ENCODE measurements at places on chromosomes 4 and X. TPM values are rescaled to one million over a fixed set of nuclear protein-coding genes. Genes with fewer than 3 reads are reported as not detected.
A peak's percentile ranks its signal among the peaks of the same experiment; 100 is the strongest.

MAP3K15 gene
- 0.71 TPM for polyA plus RNA-seq

- DNase-seq, result peak; percentile 90
- H3K4me1 ChIP-seq, result no peaks in the 10 kb centered on the region
- peaks cover 21% of the 10 kb centered on the region for H3K27me3 ChIP-seq
- peak within 1 kb of the TSS; percentile 71 for H3K27ac ChIP-seq
- H3K36me3 ChIP-seq, result no peaks in the 10 kb centered on the region
Measured at GRCh38 chrX:51743179-51743957, at the start of gene GSPT2. Gene GSPT2, plus strand, starts transcription at chrX:51743442. Its CDS starts 185 bp downstream, at chrX:51743627.

- H3K27ac ChIP-seq, result no peak within 1 kb of the TSS
- peaks cover 29% of the 10 kb centered on the region for H3K4me1 ChIP-seq
Measured at GRCh38 chr4:80266253-80266901, at the start of gene FGF5. Gene FGF5, plus strand, starts transcription at chr4:80266664. Its CDS starts 161 bp downstream, at chr4:80266825.

GRCh38 chr4:29734343-29735213 is 985.6 kb upstream of the PCDH7 start:
- peak; percentile 73 for DNase-seq
- H3K36me3 ChIP-seq, result no peaks in the 10 kb centered on the region
- peaks cover 3% of the 10 kb centered on the region for H3K4me1 ChIP-seq
- no peak overlapping the region for H3K27ac ChIP-seq

- DNase-seq, result no peak
- no peaks in the 10 kb centered on the region for H3K4me1 ChIP-seq
- H3K27ac ChIP-seq, result no peak overlapping the region
- H3K36me3 ChIP-seq, result no peaks in the 10 kb centered on the region
- H3K4me3 ChIP-seq, result no peak overlapping the region
Measured at GRCh38 chrX:87236830-87237440, 280.7 kb upstream of the KLHL4 start.

DNA sequence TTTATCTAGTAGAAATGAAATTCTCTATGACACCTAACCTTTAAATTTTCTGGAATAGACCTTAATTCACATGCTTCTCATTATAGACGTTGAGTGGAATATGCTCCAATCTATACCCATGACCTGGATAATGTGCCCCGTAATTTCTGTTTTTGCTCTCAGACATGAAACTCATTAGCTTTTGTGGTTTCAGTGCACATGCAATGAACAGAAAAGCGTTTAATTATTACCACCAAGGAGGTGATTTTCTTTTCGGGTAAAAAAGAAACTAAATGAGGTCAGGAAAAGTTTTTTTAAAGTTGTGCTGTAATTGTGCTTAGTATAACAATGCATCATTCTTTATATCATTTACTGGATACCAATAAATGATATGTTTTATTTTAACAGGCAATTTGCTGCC is 1703.9 kb upstream of the TENM3 start:
- DNase-seq, result no peak
- H3K36me3 ChIP-seq, result no peaks in the 10 kb centered on the region
- no peaks in the 10 kb centered on the region for H3K4me1 ChIP-seq
- H3K27me3 ChIP-seq, result no peaks in the 10 kb centered on the region
- no peak overlapping the region for H3K4me3 ChIP-seq
- no peak overlapping the region for H3K27ac ChIP-seq

- no peak for DNase-seq
- H3K27me3 ChIP-seq, result peaks cover 11% of the 10 kb centered on the region
- no peak overlapping the region for H3K4me3 ChIP-seq
- H3K27ac ChIP-seq, result no peak overlapping the region
Measured at GRCh38 chrX:67724359-67725110, 180.7 kb downstream of the AR start.

DNA sequence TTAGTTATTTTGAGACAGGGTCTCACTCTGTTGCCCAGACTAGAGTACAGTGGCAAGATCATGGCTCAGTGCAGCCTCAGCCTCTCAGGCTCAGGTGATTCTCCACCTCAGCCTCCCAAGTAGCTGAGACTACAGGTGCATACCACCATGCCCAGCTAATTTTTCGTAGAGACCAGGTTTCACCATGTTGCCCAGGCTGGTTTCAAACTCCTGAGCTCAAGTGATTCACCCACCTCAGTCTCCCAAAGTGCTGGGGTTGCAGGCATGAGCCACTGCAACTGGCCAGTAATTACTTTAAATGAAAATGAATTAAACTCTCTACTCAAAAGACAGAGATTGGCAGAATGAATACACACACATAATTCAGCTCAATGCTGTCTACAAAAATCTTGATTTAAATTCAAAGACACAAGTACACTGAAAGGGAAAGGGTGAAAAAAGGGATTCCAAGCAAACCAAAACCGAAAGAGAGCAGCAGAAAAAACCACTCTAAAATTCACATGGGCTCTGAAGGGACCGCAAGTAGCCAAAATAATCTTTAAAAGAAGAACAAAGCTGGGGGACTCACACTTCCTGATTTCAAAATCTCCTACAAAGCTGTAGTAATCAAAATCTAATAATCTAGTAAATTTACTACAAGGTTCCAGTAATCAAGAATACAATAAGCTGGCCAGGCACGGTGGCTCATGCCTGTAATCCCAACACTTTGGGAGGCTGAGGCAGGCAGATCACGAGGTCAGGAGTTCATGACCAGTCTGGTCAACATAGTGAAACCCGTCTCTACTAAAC is 11.8 kb upstream of the SPON2 start:
- peaks cover under 1% of the 10 kb centered on the region for H3K4me1 ChIP-seq
- H3K27ac ChIP-seq, result no peak overlapping the region
- H3K27me3 ChIP-seq, result no peaks in the 10 kb centered on the region
- DNase-seq, result no peak
- no peak overlapping the region for H3K4me3 ChIP-seq

DNA sequence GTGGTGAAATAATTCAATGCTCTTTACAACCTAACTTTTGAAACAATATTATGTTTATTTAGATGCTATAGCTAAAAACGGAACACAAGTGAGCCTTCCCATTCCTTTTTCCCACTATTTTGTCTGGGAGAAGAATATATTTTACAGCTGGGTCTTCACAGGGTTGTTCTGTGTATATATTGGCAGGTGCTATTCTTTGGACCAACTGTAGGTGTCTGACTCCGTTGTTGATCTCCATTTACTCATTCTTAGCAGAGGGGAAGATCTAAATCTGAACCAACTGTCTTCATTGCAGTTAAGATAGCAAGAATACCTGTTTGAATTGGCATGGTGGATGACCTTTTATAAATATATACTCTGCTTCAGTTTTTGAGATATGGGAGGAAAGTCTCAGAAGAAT is 257.4 kb downstream of the CFAP299 start:
- no peaks in the 10 kb centered on the region for H3K36me3 ChIP-seq
- no peaks in the 10 kb centered on the region for H3K27me3 ChIP-seq
- no peak overlapping the region for H3K4me3 ChIP-seq

CCNB3 gene
- 1.2 TPM for polyA plus RNA-seq

ADAM29 gene
- not detected for polyA plus RNA-seq

DNA sequence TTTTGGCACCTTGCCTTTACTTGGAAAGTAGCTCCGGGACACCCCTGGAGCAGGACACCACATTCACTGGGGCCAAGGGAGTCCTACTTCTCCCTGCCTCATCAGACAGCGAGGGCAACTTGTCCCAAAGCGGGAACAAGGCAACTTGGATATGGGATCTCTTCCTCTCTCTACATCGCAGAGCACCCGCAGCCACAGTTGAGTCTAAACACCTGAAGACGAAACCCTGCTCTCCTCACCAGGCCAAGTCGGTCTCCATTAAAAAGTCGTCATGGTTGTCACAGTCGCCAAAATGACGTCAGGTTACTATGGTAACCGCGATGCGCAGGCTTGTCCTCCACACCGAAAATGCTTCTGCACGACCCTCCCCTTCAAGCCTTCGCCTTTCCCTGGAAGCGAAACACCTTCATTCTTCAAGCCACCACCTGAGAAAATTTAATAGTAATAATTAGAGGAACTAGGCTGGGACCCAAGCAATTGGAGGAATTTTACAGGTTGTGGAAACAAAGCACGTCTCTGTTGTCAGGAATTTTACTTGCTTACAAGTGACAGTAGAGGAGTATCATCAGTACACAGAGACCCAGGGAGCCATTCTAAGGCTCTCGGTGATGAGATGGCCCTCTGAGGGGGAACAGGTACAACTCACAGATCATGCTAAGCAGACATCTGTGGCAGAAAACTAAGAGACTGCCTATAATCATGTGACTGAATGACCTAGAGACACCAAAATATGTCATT is 30.5 kb upstream of the TCEAL4 start:
- peak; percentile 84 for DNase-seq
- H3K27ac ChIP-seq, result no peak overlapping the region
- no peaks in the 10 kb centered on the region for H3K36me3 ChIP-seq
- peaks cover 12% of the 10 kb centered on the region for H3K27me3 ChIP-seq
- no peaks in the 10 kb centered on the region for H3K4me1 ChIP-seq

DCHS2 gene
- 6.3 TPM for polyA plus RNA-seq

DNA sequence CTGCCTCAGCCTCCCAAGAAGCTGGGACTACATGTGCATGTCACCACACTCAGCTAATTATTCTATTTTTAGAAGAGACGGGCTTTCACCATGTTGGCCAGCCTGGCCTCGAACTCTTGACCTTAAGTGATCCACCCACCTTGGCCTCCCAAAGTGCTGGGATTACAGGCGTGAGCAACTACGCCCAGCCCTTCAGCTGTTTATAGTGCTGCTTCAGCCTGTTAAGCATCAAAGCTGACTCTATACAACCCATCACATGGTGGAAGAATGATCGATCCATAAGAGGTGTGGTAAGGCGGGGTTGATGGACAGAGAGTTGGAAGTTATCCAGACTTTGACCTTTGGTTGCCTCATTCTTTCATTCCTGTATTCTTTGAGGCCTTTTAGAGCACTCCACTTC is 56.2 kb upstream of the RAPGEF2 start:
- H3K36me3 ChIP-seq, result no peaks in the 10 kb centered on the region
- H3K4me3 ChIP-seq, result no peak overlapping the region
- H3K4me1 ChIP-seq, result peaks cover 2% of the 10 kb centered on the region
- H3K27me3 ChIP-seq, result no peaks in the 10 kb centered on the region
- no peak for DNase-seq
- H3K27ac ChIP-seq, result no peak overlapping the region

NWD2 gene
- polyA plus RNA-seq, result 0.01 TPM

DNA sequence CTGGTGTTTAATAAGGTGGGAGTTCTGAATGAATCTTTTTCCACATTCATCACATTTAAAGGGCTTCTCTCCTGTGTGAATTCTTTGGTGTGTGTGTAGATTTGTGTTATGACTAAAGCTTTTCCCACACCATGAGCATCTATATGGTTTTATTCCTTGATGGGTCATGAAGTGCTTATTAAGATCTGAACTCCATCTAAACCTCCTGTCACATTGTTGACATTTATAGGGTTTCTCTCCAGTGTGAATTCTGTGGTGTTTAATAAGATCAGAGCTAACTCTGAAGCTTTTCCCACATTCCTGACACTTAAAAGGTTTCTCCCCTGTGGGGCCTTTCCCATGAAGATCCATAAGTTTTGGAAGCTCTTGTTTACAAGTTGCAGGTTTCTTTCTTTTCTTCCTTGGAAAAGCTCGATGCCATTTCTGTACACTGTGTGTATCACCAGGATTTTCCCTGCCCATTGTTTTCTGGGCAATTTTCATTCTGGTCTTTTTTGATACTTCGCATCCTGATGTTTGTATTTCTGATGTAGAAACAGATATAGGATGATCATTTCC is 21.9 kb upstream of the ETDC start:
- no peak for DNase-seq
- H3K36me3 ChIP-seq, result peaks cover 3% of the 10 kb centered on the region
- H3K4me1 ChIP-seq, result no peaks in the 10 kb centered on the region
- H3K27me3 ChIP-seq, result no peaks in the 10 kb centered on the region
- no peak overlapping the region for H3K4me3 ChIP-seq

DNA sequence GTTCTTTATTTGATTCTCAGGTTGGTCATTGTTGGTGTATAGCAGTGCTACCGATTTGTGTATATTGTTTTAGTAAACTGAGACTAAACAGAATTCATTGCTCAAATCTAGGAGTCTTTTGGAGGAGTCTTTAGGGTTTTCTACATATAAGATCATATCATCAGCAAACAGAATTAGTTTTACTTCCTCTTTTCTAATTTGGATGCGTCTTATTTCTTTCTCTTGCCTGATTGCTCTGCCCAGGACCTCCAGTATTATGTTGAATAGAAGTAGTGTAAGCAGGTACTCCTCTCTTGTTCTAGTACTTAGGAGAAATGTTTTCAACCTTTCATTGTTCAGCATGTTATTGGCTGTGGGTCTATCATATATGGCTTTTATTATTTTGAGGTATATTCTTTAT is 92.6 kb downstream of the IQCM start:
- DNase-seq, result no peak
- no peak overlapping the region for H3K27ac ChIP-seq
- H3K36me3 ChIP-seq, result no peaks in the 10 kb centered on the region
- H3K27me3 ChIP-seq, result no peaks in the 10 kb centered on the region
- H3K4me3 ChIP-seq, result no peak overlapping the region

GRCh38 chr4:16000708-16001483 is 37.9 kb upstream of the FGFBP2 start:
- H3K27ac ChIP-seq, result no peak overlapping the region
- no peaks in the 10 kb centered on the region for H3K4me1 ChIP-seq
- DNase-seq, result no peak
- H3K27me3 ChIP-seq, result no peaks in the 10 kb centered on the region
- H3K36me3 ChIP-seq, result peaks cover 25% of the 10 kb centered on the region
- H3K4me3 ChIP-seq, result no peak overlapping the region

DNA sequence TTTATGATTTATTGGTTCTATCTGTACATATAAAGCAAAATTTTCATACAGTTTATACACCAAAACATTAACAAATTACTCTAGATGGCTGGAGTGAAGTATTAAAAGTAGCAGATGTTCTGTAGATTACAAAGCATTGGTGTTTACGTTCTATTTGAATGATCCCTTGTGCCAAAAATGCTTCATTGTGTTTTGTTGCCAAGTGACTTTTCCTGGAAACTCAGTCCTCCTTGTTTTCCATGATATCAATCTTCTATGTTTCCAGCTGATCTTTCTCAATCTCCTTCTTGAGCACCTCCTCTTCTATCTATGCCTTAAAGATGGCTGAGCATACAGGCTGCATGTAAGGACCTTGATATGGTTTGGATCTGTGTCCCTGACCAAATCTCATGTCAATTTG is 263.6 kb upstream of the CTSO start:
- no peak overlapping the region for H3K4me3 ChIP-seq
- no peaks in the 10 kb centered on the region for H3K36me3 ChIP-seq
- no peak overlapping the region for H3K27ac ChIP-seq
- no peaks in the 10 kb centered on the region for H3K4me1 ChIP-seq
- peak; percentile 63 for DNase-seq

GRCh38 chrX:118345045-118345463 is 852 bp upstream of the WDR44 start:
- DNase-seq, result peak; percentile 49
- H3K27me3 ChIP-seq, result no peaks in the 10 kb centered on the region
- no peaks in the 10 kb centered on the region for H3K36me3 ChIP-seq
- peak overlapping the region; percentile 94 for H3K27ac ChIP-seq
- H3K4me3 ChIP-seq, result peak overlapping the region; percentile 50
